ENCODE measurements at places on chromosomes 5 and 9.

- DNase-seq, result no peak
These were observed 466.1 kb downstream of the SPATA31D1 start for GRCh38 chr9:82454509-82455190.

DNA sequence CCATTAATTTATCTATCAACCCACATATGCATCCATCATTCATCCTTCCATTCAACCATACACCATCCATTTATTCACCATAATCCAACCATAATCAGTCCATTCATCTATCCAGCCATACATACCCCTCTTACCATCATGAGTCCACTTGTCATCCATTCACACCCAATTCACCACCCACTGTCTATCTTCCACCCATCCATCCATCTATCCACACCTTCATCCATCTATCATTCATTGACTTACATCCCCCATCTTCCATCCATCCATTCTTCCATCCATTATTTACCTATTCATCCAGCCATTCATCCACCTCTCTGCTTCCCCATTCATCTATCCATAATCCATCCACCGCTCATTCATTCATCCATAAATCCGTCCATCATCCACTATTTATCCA is 17.8 kb downstream of the PAEP start:
- no peak for DNase-seq

- DNase-seq, result no peak
These were observed 570.6 kb upstream of the KLF4 start for GRCh38 chr9:108060175-108060574.

GRCh38 chr5:10333154-10334006 is 20.1 kb upstream of the MARCHF6 start:
- no peak for DNase-seq

GRCh38 chr5:150166650-150167511 is at the start of gene CDX1:
Gene CDX1 (plus strand): TSS chr5:150166778. CDS start chr5:150166877, 99 bp downstream.
- no peak for DNase-seq

- no peak for DNase-seq
These were observed 66.0 kb downstream of the RASGEF1C start for GRCh38 chr5:180142824-180143610.

DNA sequence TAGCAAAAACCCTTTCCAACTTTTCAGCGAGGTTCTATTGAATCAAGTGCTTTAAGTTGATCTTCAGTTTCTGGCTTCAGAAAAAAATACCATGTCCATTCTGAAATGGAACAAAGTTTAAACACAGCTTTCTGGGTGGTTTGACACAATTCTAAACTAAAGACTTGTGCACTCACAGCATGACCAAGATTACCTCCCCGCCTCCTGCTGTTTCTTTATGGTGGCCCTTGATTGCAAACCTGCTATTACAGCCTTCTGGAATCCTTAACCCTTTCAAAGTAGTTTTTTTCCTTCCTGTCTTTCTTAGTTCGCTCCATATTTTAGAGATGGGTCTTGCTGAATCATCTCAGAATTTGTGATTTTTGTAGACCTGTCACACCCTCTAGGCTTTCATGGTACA is 135.9 kb upstream of the FBN2 start:
- no peak for DNase-seq

GRCh38 chr5:113382731-113383130 is 52.1 kb downstream of the TSSK1B start:
- no peak for DNase-seq

GRCh38 chr9:38337181-38337580 is 55.3 kb upstream of the ALDH1B1 start:
- DNase-seq, result no peak

DNA sequence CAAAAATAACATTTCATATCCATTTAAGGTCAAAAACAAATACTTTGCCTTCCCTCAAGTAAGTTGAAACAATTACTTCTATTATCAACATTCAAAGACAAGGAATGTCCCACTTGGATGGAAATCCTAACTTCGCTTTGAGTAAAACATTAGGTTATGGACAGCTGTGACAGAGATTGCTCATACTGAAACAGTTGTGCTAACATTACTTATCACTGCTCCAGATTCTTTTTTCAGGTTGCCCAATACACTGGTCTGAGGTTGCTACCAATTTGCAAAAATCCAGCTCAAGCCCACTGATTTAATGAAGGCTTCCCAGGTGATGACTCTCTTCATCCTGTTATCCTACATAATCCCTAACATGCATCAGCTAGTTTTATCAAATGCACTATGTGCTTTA is 98.3 kb downstream of the UBAP2 start:
- DNase-seq, result no peak

- no peak for DNase-seq
These were observed 7.2 kb downstream of the HMGCS1 start for GRCh38 chr5:43305948-43306565.

GRCh38 chr9:96187151-96187555 is 114.8 kb downstream of the HSD17B3 start:
- no peak for DNase-seq

- no peak for DNase-seq
These were observed 2.0 kb downstream of the MATR3 start for GRCh38 chr5:139295346-139296057.

- no peak for DNase-seq
These were observed 121.3 kb upstream of the OSMR start for GRCh38 chr5:38724301-38725030.

- no peak for DNase-seq
These were observed 19.2 kb upstream of the RICTOR start for GRCh38 chr5:39093352-39093751.

DNA sequence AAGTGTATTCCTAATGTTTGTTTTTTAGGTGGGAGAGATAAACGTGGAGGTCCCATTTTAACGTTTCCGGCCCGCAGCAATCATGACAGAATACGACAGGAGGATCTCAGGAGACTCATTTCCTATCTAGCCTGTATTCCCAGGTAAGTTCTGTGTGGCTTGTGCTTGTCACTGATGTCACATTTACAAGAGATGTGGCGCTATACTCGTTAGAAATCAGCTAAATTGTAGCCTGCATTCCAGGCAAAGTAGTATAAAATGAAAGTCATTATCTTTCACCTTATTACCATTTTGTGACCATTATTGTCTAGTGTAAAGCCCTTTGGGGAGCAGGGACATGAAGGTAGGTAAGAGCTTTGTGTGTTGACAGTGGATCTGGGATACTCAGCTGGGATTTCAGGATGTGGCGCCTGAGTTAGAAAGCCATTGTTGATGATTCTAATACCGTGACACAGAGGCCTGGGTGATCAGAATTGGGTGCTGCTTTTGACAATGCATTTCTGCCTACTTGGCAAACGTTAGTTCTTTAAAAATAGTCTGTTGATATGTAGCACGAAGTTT is 137.2 kb downstream of the TRIO start:
- DNase-seq, result no peak

- no peak for DNase-seq
These were observed 623 bp upstream of the TRIM36 start for GRCh38 chr5:115170134-115170928.

DNA sequence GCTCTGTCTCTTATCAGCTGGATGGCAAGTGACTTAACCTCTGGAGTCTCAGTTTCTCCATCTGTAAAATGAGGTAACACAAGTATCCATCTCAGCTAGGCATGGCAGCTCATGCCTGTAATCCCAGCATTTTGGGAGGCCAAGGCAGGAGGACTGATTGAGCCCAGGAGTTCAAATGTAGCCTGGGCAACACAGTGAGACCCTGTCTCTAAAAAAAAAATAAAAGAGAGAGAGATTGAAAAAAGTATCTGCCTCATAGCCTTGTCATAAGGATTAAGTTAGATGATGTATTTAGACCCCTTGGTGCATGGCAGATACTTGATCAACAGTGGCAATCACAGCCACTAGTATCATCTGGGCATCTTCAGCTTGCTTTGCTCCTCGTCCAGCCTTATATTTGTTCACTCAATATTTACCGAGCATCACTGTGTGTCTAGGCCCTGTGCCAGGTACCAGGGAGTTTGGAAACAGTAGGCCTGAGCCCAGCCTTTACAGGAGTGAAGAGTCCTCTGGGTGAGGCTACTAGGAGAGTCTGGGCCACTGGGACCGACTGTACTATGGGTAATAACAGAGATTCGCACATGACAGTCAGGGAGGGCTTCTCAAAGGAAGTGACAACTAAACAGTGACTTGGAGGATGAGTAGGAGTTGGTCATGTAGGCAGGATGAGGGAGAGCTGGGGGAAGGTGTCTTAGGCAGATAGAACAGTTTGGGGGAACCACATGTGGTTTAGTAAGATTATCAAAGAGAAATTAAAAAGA is 34.2 kb downstream of the CORO2A start:
- DNase-seq, result no peak

DNA sequence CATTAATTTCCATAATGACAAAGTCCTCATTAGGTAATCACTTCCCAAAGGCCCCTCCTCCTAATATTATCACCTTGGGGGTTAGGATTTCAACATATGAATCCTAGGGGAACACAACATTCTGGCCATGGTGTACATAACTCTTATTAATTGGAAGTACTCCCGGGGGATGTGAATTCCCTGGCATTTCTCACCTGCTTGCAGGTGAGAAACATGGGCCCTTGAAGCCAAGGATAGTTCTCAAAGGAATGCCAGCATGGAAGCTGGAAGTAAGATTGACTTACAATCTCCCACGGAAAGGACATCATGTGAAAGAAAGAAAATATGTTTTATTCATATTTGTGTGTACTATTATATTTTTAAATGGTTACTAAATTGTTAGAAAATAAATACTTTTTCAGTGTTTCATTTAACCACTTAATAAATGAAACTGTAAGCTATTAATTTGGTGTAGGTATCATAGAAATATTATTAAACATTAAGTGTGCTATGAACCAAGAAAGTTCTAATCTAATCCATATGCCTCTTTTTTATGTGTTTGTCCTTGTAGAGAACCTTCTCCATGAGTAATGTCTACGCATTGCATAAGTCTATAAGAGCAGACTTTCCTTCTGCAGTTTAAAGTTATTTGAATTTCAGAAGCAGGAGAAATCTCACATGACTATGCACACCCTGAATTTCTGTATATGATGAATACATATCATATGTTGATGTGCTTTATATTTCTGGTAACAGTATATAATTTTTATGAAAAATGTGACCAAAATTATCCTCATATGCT is 59.4 kb downstream of the ANXA1 start:
- no peak for DNase-seq

GRCh38 chr5:124064956-124065355 is 553.0 kb downstream of the CSNK1G3 start:
- DNase-seq, result no peak

All from stimulated activated CD4-positive, alpha-beta T cell treated with anti-CD3 and anti-CD28 coated beads, Interleukin-1b, Interleukin-23, amount 100 ng/mL, for 1 hour (primary cell).